ENCODE measurements at places on chromosomes 3 and 15. TPM values are rescaled to one million over a fixed set of nuclear protein-coding genes. Genes with fewer than 3 reads are reported as not detected.

CDC25A gene
- total RNA-seq = 5.0 TPM

NR1I2 gene
- total RNA-seq = not detected

ROPN1 gene
- total RNA-seq = not detected

TPRA1 gene
- 27.3 TPM for total RNA-seq

SLC24A5 gene
- not detected for total RNA-seq

MESP2 gene
- not detected for total RNA-seq

APOD gene
- 13.5 TPM for total RNA-seq

TKT gene
- 283 TPM for total RNA-seq

PDIA3 gene
- 147 TPM for total RNA-seq

IL1RAP gene
- total RNA-seq = 3.0 TPM

ATR gene
- total RNA-seq = 16.0 TPM

Data from dermis lymphatic vessel endothelial cell (primary cell).